ENCODE measurements at places on chromosomes 4 and X.
A peak's percentile ranks its signal among the peaks of the same experiment; 100 is the strongest.

DNA sequence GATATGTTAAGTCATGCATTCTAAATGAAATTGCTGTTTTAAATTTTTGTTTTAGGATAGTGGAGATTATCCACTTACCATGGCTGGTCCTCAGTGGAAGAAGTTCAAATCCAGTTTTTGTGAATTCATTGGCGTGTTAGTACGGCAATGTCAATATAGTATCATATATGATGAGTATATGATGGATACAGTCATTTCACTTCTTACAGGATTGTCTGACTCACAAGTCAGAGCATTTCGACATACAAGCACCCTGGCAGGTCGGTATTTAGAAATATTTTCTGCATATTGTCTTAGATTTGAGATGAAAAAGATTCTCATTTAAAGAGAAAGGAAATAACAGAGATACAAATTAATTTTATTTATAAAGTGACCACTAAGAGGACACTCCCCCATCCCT is 83.6 kb downstream of the STAG2 start:
- DNase-seq: no peak

- DNase-seq: no peak
Measured at GRCh38 chr4:107246761-107247160, 210.6 kb upstream of the DKK2 start.

DNA sequence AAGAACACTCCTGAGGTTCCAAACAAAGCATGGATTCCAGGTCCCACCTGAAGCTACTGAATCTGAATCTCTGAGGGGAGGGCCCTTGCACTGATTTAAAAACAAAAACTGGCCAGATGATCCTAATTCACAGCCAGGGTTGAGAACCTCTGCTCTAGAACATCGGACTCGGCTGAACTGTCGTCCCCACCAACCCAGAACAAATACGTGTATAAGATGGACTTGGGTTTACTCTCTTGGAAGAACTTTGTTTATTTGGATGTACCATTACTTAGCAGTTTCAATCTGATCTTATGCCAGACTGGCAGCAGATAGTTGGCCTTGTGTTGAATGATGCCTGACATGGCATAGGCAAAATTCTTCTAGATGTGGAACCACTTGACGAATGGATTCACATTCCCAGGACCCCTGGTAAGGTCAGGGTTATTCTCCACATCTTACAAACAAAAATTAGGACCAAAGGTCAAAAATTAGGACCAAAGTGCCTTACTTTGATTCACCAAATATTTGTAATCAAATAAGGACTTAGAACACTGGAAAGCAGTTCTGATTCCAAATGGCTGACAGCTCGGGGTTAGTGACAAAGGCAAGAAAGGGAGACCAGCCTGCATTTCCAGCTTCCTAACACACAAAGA is 29.0 kb downstream of the CHST7 start:
- DNase-seq: no peak

- peak; percentile 83 for DNase-seq
Measured at GRCh38 chrX:12974796-12975669, at the start of gene TMSB4X. TMSB4X (plus strand) TSS chrX:12975110.

DNA sequence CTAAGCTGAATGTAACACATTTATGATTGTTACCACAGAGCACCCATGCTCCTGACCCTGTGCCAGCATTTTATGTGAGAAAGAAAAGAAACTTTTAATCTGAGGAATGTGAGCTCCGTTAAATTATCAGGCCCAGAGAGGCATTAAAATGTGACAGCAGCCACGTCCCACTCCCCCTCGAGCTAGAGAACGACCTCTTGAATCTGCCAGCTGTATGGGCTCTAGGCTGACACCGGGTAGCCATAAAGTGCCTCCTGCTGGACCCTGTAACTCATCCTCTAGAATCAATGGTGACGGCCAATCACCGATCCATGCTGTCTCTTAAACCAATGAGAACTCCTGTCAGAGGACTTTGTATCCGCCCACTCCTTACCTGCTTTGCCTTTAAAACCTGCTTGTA is 110.2 kb upstream of the ADRA2C start:
- DNase-seq: peak; percentile 13

DNA sequence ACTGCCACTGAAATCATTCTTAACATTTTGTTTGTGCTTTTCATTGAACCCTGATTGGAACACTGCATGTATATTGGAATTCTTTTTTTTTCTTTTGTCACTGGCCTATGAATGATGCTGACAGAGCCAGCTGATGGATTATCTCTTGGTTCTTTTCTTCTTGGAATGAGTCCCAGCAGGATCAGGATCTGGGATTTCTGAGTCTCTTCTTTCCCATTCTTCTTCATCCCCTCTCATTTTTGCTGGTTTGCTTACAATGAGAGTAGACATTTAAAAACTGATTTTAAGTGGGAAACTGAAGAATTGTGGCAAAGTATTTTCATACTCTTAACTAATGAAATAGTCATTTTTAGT is 9.0 kb downstream of the DCUN1D4 start:
- no peak for DNase-seq

DNA sequence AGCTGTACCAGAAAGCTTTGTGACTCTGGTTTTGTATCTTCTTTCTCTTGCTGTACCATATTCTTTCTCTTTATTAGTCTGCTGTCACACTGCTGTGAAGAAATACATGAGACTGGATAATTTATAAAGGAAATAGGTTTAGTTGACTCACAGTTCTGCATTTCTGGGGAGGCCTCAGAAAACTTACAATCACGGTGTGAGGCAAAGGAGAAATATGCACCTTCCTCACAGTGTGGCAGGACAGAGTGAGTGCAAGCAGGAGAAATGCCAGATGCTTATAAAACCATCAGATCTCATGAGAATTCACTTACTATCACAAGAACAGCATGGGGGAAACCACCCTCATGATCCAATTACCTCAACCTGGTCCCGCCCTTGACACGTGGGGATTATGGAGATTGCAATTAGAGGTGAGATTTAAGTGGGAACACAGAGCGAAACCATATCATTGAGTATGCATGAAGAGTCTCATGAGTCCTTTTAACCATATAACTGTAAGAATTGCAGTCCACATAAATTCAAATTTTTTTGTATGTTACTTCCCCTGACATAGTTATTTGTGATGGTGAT is 67.4 kb upstream of the INPP4B start:
- peak; percentile 40 for DNase-seq

DNA sequence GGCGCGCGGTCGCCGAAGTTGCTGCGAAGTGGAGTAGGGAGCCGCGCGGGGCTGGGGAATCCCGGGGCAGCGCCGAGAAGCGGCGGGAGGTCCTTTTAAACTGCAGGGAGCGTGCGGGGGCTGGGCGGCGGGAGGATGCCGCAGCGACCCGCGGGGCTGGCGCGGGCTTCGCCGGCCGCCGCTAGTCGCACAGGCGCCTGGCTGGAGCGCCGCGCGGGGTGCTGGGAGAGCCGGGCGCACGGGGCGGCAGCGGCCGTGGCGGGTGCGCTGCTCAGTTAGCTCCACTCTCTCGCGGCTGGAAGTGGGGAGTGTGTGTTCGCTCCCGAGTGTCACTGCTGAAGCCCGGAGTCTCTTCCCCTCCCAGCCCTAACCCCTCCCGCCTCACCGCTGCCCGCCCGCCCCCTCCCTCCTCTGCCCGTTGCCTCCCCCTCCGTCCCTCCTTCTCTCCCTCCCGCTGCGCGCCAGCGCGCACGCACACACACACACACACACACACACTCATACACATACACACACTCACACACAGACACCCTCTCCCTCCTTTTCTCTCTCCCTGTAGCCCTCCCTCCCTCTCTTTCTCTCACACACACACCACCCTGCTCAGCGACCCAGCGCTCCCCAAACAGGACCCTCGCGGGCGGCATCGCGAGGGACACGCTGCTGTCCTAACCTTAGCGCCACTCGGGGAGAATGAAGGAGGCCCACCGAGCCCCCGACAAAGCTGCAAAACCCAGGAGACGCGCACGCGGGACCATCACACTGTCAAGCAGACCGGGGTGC is at the start of gene NDNF:
Gene NDNF (minus strand): TSS at position 312 of the 780 bp plus-strand sequence. CDS start 26,698 bp downstream, outside the sequence.
- DNase-seq: no peak

DNA sequence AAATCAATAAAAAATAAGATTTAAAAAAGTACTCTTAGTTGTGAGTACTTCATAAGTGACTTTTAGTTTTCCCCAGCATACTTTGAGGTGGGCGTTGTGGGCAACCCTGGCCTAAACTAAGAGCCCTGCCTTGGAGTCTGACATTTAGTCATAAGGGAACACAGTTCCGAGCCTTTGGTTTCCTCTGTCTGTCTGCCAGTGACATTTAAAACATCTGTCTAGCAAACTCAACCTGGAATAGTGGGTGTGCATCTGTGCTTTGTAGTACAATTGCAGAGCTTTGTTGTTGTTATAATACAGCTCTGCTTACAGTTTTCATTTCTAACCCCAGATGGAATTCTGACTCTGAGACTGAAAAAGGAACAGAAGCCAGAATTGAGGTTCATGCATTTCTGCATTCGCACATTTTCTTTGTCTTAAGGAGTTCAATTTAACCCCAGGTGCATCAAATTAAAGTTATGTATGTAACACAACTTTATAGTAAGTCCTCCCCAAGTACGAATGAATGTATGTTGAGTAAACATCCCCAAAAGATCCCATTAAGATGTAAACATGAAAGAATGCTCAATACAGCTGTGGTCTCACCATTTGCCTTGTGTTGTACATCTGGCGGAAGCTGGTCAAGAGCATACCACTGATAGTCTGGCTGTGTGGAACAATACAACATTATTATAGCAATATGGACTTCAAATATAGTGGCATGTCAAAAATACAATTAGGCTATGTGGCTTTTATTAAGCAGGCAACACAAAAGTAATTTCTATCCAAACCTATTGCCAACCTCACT is 25.9 kb downstream of the TNIP3 start:
- no peak for DNase-seq

DNA sequence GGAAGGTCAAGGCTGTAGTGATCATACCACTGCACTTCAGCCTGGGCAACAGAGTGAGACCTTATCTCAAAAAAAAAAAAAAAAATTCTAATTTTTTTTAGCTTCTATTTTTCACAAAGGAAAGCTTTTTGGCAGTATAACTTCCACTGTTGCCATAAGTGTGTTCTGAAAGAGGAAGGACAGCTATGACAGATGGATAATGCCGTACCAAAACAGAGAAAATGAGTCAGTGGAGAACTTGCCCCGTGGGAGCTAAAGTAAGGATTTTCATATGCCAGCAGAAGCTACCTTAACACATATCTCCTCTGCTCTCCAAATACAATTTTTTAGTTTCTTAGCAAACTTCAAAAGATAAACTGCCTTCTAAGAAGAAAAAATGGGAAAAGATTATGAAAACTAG is 43.7 kb downstream of the RPS3A start:
- DNase-seq: no peak

DNA sequence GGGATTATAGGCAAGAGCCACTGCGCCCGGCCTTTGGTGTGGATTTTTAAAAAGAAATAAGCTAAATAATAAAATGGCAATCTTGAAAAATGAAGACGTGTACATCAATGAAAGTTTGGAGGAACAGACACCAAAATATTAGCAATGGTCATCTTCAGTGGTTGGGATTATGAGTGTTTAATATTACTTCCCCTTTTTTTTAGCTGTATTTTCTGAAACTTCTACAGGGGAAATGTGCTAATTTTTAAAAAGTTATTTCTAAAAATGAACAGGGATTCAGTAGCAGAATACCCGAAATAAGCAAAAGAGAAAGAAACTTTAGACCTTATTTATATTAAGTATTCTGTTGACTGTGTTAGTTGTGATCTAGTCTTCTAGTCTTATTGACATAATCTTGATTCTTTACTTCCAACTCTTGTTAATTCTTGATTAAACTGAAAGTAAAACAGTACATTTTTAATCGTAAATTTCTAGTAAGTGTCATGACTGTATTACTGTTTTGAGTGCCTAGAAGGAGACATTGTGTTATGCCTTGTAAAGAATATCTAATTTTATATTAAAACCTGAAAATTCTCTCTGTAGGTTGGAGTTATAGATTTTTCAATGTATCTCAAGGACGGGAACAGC is 51.3 kb downstream of the RUFY3 start:
- DNase-seq: no peak

- DNase-seq: no peak
Measured at GRCh38 chr4:174522183-174523024, at the start of gene HPGD. HPGD (minus strand) TSS chr4:174522488; CDS start chr4:174522451, 37 bp downstream.

DNA sequence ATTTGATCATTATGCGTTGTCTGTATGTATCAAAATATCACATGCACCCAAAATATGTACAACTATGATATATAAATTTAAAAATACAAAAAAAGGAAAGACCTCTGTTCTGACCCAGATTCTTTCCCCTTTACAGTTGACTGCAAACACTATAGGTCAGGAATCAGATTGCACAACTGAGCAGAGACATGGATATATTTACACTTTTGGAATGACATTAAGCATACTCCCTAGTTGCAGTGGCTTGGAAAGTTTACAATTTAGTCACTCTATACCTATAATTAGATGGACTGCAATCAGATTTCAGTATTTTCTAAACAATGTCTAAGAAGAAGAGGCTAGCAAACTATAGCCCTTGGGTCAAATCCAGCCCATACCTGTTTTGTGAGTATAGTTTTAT is 98.5 kb upstream of the INPP4B start:
- DNase-seq: no peak

DNA sequence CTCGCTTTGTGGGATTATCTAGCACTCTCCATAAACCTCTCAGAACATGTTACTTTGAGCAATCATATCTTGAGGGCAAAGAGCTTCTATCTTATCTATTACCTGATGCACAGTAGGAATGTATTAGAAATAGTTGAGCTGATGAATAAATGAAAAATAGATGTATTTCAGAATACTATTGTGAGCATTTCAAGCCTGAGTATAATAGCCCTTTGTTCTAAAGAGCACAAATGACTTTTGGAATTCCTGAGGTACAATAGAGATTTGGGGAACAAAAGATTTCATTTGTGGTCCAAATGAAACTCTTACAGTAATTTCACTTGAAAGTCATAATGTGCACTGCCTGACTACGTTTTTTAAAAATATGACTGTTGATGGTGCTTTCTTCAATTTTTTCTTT is 159.5 kb downstream of the UGT8 start:
- no peak for DNase-seq

DNA sequence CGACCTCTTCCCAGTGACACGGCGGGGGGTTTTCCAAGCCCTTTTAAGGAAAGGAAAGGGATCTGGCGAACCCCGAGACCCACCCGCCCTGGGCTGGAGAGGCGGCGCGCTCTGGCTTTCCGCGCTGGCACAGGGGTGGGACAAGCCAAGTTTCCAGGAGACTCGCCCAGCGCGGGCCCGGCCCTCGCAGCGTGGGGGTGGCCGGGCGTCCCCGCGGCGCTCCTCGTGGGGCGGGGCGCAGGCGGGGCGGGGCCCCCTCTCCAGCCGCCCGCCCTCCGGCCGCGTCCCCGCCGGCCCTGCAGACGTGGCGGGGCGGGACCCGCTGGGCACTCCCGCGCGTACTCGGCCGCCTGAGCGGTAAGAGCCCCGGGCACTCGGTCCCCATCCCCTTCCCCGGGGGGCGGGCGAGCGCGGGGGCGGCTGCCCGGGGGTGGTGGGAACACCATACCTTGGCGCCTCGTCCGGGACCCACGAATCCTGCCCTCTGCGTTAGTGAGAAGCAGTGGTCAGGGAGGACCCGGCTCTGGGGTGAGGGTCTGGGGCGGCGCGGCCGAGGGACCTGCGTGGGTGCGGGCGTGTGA is at the start of gene FAM114A1:
Gene FAM114A1 (plus strand): TSS at position 329 of the 581 bp plus-strand sequence. CDS start 10,273 bp downstream, outside the sequence.
- peak; percentile 48 for DNase-seq

DNA sequence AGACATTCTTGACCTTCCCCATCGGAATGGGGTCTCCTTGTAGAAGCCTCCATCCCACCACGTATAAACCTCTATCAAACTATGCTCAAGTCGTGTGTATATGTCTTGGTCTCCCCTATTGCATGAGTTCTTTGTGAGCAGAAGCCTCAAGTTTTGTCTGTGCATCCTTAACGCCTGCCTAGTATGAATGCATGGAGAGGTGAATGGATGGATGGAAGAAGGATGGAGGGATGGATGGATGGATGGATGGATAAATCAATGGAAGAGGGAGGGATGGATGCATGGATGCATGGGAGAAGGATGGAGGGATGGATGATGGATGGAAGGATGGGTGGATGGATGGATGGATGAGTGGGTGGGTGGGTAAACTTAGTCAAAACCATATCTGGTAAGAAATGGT is 17.0 kb upstream of the CCKAR start:
- no peak for DNase-seq

Data from HFFc6 (cell line).